NCI-H2171 (cell line): ENCODE measurements at places on chromosomes 3 and 15.

DNA sequence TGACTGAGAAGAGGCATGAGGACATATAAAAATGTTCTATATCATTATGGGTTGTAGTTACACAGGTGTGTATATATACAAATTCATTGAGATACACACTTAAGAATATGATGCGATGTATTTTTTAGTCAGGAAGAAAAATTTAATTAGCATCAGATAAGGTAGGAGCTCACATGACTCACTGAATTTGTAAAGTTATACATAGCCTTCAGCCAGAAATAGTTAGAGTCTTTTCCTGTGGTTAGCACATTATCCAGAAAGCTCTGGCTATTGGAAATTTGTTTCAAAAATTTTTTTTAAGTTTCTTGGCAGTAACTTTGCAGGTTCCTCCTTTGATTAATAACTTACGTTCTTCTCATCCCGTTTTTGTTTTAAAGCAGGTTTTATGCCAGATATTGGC, 88.6 kb downstream of the STT3B start:
- no peak for DNase-seq

GRCh38 chr3:173663696-173664111, 266.2 kb downstream of the NLGN1 start:
- no peak for DNase-seq

DNA sequence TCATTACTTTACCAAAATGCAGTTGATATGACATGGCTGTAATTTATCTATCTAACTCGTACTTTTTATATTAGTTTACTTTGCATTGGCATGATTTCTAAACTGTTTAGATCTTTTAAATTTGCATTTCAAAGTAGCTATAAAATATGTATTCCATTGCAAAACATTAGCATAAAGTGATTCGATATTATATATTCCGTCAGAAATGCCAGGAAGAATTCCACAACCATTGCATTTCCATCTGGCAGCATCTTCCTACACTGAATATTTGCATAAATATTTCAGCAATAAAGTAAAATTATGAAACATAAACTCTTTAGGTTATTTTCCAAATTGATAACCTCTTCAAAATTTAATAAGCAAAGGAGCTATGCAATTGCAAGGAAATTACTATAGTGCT, 546.6 kb downstream of the MFSD1 start:
- DNase-seq, result no peak

GRCh38 chr3:111326144-111326995, 215.6 kb upstream of the CD96 start:
- DNase-seq, result no peak

- DNase-seq, result peak; percentile 26
These were observed 352 bp downstream of the CHRD start for GRCh38 chr3:184380185-184380626.

DNA sequence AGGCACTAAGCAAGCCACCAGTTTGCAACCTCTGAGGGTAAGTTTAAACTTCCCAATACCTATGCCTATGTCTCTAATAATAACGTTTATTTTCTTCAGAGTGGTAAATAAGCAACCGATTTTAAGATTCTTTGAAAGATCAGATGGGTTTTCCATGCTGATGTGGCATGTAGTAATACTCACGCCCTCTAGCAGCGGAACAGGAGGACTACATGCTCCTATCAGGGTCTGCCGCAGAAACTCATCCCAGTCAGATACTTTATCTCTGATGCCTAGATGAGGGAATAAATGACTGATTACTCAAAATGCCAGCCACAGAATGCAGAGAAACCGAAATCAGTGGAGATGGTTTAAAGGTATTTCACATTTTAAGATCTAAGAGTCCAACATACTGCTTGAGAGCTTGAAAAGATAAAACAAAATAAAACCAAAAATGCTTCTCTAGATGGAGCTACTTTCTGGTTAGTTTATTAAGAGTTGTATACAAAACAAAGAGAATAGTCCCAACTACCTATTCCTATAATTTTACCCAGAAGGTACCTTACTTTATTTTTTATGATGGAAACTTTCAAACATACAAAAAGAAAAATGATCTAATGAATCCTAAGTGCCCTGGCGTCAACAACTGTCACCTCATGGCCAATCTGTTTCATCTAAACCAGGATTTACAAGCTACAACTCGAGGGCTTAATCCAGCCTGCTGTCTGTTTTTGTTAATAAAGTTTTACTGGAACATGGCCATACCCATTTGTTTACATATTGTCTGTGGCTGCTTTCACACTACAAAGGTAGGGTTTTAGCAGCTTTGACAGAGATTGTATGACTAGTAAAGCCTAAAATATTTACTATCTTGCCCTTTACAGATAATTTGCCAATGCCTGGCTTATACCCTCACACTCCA, 37.5 kb upstream of the STIMATE start:
- peak; percentile 2 for DNase-seq

- peak; percentile 54 for DNase-seq
These were observed 136.5 kb upstream of the TBL1XR1 start for GRCh38 chr3:177333533-177334520.

DNA sequence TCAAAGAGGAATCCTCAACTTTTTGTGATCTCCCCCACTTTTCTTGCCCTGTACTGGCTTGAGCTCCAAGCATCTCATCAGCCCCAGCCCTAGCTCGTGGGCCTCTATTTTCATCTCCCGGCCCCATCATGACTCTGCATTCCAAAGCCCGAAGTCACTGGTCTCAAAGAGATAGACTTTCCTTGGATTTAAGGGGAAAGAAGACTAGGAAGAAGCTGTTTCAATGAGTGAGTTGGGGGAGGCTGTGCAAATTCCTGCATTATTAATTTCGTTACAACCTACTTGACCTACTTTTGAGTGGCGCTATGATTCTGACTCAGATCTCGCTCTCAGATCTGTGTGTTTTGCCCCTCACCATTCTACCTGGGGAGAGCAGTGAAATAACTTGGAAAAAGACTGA, 266.6 kb upstream of the TBL1XR1 start:
- DNase-seq, result no peak

- DNase-seq, result no peak
These were observed 9.1 kb upstream of the GNAI2 start for GRCh38 chr3:50226888-50227389.

- DNase-seq, result no peak
These were observed 72.7 kb downstream of the ZNF621 start for GRCh38 chr3:40597441-40597840.

DNA sequence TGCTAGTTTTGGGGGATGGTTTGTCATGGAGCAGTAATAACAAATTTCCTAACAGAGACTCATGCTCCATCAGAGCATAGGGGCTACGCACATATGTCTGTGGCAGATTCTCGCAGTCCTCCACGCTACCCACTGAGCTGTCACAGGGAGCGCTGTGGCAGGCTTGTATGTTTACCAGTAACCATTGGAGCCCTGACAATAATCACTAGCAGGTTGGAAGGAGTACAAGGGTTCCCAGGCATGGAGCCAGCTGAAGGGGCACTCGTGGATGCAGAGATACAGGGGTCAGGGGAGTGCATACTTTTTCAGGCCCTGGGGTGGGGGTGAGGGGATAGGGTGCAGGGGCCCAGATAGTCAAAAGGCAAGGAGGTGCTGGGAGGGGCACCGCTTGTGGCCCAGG, 7.9 kb upstream of the GP9 start:
- no peak for DNase-seq

- peak; percentile 18 for DNase-seq
These were observed 23.5 kb downstream of the TSEN2 start for GRCh38 chr3:12507591-12508281.

GRCh38 chr3:152968388-152969024, 133.6 kb downstream of the P2RY1 start:
- no peak for DNase-seq

DNA sequence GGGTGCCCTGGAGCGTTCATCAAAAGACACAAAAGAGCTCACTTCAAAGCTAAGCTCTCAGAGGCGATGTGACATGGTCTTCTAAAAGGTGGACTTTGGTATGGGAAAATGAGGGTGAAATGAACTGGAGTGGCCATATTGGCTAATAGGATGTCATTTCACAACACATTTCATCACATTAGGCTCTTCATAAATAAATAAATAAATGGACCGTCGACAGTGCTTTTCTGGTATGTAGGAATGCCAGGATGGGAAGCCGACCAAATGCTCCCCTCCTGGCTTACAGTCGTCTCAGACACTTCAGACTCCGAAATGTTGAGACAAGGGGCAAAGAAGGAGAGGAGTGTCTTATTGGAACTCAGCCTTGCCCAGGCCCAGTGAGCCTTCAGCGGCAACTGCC, 383.0 kb downstream of the NTRK3 start:
- no peak for DNase-seq

- DNase-seq, result no peak
These were observed 101.6 kb downstream of the RPL22L1 start for GRCh38 chr3:170768334-170768801.

GRCh38 chr15:36465304-36465703, 114.1 kb upstream of the CDIN1 start:
- no peak for DNase-seq

DNA sequence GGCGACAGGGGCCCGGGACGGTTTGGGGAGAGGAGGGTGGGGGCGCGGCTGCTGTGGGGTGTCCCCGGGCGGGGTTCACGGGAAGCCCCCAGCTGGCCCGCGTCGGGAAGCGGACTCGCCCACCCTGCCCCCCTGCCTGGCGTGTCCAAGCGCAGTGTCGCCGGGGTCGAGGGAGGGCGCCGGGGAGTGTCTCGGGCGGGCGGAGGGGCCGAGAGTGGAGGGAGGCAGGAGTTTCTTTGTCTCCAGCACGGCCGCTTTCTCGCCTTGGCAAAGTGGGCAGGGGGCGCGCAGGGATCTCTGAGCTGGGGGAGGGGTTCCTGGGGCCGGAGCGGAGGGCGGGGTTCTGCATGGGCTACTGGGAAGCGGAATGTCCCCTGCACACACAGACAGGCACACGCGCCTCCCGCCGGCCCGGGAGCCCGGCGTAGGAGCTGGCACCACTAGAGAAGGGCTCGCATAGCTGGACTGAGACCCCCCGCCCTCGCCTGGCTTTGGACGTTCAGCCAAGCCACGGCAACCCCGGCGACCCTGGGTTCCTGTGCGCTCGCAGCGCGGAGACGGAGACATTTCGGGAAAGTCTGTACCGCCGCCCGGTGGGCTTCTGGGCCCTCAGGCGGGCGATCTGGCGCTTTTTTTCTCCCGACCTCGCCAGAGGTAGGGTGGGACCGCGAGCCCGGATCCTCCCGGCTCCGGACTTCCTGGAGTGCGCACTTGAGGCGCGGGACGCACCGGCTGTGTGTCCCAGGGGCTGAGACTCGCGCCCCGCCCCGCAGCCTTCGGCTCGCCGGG, 822 bp downstream of the ST8SIA2 start:
- DNase-seq, result peak; percentile 6

DNA sequence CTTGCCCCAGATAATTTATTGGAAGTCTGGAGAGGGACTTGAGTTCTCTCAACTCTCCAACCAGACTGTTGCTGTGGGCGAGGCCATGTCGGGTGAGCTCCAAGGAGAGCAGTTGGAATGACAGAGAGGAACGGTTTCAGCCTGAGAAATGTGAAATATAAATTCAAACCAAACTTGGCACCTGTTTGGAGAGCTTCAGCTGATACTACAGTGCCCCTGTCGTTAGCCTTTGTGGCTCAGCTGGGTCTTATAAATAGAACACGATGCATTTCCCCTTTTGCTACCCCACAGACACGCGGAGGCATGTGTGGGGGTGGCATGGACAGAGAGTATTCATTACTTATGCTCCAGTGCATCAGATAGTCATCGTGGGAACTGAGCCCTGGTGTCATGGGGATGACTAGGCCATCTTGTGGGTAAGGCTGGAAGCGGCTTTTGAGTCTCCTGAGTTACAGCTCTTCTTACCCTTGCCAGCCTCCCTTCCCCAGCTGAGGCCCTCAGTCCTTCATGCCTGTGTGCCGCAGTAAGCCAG, 15.6 kb downstream of the SMAD3 start:
- DNase-seq, result no peak

GRCh38 chr3:99348451-99348850, 289.9 kb upstream of the COL8A1 start:
- DNase-seq, result no peak

GRCh38 chr3:24305795-24306467, 188.7 kb downstream of the THRB start:
- DNase-seq, result no peak

- DNase-seq, result no peak
These were observed 287.6 kb downstream of the BCHE start for GRCh38 chr3:165549665-165550064.

- no peak for DNase-seq
These were observed 144.3 kb upstream of the PFN2 start for GRCh38 chr3:150114873-150115540.

- no peak for DNase-seq
These were observed 405.8 kb upstream of the ADAMTS9 start for GRCh38 chr3:65093641-65094040.

GRCh38 chr15:93497291-93497690, 408.3 kb upstream of the RGMA start:
- DNase-seq, result no peak

DNA sequence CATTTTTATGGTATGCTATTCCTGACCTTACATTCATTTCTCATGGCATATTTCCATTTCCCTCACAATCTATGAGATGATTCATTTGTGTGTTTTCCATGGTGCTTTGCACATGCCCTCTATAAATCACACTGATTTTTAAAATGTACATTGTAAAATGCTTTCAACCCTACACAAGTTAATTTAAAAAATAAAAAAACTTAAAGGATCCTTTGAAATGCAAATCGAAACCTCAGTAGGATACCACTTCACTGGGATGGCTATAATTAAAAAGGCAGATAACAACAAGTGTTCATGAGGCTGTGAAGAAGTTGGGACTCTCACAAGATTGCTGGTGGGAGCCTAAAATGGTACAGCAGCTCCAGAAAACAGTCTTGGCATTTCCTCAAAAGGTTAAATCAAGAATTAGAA, 83.5 kb downstream of the FMN1 start:
- no peak for DNase-seq

GRCh38 chr3:57974796-57975388, 33.3 kb upstream of the FLNB start:
- DNase-seq, result no peak

- DNase-seq, result no peak
These were observed 51.3 kb downstream of the MBNL1 start for GRCh38 chr3:152319831-152320617.

DNA sequence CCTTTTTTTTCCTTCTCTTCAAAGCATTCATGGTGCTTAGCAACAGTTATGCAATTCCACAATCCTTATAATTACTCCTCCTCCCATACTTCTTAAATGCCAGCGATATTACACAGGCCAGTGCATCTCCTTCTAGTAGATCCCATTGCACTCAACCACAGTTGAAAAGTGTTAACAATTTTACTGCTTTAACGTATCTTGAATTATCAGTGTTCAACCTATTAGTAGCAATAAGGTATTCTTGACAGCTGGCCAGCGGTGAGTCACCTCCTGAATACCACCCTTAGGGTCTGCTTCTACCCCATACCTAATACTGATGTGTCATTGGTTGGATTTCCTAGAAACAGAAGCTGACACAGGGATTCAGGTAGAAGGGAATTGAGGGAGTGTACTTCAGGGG, 24.0 kb upstream of the TEX9 start:
- DNase-seq, result no peak

- no peak for DNase-seq
These were observed 67.1 kb upstream of the AKAP13 start for GRCh38 chr15:85313339-85313738.
